ENCODE measurements at places on chromosomes 3 and 15.

GRCh38 chr3:188531210-188531609 lies 377.3 kb downstream of the LPP start:
- no peak for ATAC-seq

GRCh38 chr15:80619680-80620079 lies 75.4 kb upstream of the ABHD17C start:
- no peak for ATAC-seq

DNA sequence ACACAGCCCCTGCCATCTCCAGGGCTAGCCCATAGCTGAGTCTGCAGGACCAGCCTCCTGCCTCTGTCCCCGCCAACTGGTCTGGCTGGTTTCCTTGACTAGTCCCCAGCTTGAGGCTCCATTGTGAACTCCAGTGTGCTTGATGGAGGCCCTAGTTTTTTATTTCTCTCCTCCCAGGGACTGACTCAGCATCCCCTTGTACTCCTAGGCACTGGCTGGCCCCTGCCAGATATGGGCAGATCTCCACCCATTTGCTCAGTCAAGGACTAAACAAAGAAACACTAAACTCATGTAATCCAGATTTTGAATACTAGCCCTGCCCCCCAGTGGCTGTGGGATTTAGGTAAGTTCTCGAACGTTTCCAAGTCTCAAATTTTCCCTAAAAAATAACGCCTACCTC lies 415.4 kb upstream of the RORA start:
- peak; percentile 72 for ATAC-seq

DNA sequence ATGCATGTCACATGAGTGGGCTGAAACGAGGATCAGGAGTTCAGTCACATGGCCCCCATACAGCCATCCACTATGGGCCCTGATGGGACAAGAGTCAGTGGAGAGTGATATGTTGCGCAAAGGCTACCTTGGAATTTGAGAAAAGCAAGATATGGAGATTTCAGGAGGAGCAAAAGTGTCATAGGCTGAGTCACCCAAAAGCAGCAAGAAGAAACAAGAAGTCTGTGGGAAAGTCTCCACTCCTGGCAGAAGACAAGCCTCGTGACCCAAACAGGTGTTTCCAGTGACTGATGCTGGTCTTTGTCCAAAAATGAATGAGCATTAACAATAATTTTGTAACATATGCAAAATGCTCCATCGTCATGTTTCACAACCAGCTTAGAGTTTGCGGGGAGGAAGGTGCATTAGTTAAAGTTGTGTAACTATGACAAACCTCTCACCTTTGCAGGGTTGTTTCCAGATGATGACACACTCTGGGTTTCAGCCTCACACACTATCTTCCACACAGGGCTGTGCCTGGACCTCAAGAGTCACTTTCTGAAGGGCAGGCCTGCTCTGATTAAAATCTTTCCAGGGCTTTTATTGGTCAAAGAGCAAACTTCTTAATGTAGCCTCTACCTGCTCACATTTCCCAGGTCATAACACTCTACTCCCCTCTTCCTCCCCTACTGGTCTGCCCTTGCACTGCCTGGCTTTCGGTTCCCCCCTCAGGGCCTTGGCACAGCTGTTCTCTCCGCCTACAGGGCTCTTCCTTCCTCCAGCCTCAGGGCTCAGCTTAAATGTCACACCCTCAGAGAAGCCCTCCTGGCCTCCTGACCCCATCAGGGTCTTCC lies 3.9 kb upstream of the DNASE1L3 start:
- peak; percentile 90 for ATAC-seq

- ATAC-seq, result peak; percentile 34
Measured at GRCh38 chr3:182364323-182364722, 429.0 kb upstream of the ATP11B start.

DNA sequence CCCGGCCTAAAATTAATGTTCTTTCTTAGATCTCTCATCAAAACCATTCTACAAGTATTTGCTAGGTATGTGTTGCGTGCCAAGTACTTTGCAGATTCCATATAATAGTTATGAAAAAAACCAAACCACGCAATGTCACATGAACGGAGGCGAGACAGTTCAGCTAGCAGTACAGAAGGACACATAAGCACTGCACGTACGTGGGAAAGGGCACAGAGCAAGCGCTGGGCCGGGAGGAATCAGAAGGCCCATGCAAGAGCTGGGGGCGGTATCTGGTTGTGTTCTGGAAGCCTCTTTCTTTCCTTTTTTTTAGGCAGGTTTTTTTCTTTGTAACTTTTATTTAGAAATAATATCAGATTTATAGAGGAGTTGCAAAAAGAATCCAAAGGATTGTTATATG lies 11.3 kb downstream of the PDIA5 start:
- no peak for ATAC-seq

GRCh38 chr15:71651750-71652186 lies 158.6 kb upstream of the NR2E3 start:
- ATAC-seq, result peak; percentile 12

- no peak for ATAC-seq
Measured at GRCh38 chr15:56617628-56618027, 115.7 kb downstream of the ZNF280D start.

DNA sequence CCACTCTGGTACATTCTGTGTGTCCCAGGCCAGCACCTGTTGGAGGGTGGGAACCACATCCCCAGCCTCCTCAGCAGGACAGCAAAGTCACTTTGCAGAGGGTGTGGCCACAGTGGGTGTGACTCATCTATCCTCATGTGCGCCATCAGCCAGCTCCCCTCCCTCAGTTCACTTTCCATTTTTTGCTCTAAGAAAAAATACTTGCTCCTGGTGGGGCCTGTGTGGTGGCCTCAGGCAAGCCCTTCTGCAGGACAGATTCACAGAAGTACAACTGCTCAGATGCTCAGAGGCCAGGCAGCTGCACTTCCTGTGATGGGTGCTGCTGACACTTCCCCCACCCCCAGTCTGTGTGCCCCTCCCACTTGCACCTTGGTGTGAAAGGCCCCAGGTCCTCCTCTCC lies 78.3 kb upstream of the ALDH1L1 start:
- no peak for ATAC-seq

DNA sequence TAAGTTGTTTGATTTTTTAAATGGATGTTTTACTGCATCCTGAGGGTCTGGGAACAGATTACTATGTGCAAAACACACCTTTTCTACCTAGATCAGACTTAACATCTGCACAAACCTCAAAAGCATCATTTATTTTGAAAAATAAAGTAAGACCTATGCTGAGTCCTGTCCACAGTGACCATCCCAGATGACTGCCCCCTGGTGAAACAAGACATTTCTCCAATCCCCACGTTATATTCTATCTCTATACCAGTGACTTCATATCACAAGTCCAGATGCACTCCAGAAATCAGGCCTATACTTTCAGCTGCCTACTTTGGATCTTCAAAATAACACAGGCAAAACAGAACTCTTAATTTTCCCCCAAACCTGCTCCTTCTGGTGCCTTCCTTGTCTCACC lies 143.2 kb downstream of the P2RY1 start:
- ATAC-seq, result no peak

DNA sequence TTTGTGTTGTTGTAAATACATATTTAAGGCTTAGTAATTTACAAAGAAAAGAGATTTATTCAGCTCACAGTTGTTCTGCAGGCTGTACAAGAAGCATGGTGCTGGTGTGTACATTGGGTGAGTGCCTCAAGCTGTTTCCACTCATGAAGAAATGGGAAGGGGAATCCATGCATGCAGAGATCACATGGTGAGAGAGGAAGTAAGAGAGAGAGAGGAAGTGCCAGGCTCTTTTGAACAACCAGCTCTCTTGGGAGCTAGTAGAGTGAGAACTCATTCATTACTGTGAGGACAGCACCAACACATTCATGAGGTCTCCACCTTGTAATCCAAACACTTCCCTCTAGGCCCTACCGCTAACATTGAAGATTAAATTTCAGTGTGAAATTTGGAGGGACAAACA lies 909.2 kb downstream of the NSUN3 start:
- ATAC-seq, result no peak

GRCh38 chr3:81592101-81592500 lies 169.3 kb downstream of the GBE1 start:
- ATAC-seq, result peak; percentile 53

GRCh38 chr3:71010726-71011455 lies 572.6 kb downstream of the FOXP1 start:
- no peak for ATAC-seq

DNA sequence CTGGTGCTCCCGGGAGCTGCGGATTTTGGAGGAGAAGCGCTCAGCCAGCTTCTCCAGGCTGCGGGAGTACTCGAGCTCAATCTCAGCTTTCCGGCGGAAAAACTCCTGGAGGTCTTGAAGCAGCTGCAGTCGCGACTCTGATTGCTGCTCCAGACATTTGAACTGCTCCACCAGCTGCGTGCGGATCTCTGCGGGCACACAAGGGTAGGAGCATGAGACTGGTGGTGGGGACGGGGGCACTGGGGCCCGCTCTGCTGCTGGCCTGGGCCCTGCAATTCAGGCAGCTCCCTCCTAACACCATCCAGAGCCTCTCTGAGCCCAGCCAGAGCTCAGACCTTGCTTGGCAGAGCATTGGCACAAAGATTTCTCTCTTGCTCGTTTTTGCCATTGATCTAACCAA lies 124.7 kb downstream of the SRGAP3 start:
- no peak for ATAC-seq

- ATAC-seq, result peak; percentile 59
Measured at GRCh38 chr3:159763011-159763601, 225.5 kb upstream of the IL12A start.

DNA sequence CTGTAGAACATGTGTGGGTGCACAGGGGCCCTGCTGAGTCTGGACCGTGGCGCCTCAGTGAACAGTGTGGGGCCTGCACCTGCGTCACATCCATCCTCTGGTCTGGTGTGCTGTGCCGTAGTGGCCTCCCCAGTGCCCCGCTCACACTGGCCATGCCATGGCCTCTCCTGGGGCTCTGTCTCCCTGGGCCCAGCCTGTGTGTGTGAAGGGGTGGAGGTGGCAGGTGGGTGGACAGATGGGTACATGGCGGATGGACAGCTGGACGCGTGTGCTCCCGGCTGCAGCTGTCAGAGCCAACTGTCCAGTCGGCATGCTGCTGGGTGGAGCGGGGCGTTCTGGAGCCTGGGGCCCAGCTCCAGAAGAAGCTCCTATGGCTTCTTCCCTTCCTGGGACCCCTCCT lies 17.8 kb downstream of the PLXNA1 start:
- no peak for ATAC-seq

- no peak for ATAC-seq
Measured at GRCh38 chr15:71599418-71600151, 210.8 kb upstream of the NR2E3 start.

- peak; percentile 97 for ATAC-seq
Measured at GRCh38 chr3:105997800-105998526, 129.2 kb upstream of the CBLB start.

GRCh38 chr3:193894121-193894863 lies 241.7 kb upstream of the HES1 start:
- ATAC-seq, result peak; percentile 99

DNA sequence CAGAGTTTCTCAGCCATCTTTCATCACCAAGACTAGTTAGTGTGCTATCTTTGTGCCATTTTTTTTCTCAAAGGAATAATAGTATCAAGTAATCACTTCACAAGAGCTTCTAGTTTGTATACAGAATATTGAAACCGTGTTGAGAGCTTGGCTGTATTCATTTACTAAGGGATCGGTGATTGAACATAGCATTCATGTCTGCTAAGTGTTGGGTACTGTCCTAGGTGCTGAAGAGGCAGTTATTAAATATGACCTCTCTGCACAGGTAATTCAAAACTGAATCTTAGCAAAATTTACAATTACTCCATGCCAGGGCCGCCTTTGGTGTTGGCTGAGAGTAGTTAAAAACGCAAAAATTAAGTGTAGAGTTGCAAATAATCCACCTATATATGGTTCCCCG lies 355.3 kb upstream of the RORA start:
- ATAC-seq, result no peak

DNA sequence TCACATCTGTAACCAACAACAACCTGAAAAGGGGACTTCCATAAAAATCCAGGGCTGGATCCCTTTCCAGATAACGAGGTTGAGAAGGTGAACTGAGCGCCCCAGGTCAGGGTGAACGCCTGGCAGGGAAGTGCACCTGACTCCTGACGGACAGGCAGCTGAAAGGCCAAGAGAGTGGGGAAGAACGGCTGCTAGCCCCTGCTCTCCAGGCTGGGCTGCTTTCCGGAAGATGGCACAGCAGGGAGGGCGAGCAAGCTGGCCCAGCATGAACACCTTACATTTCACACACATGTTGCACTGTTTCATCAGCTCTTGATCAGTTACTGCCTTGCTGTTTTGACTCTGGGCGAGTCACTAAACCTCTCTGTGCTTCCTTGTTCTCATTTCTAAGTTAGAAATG lies 127.2 kb upstream of the IQSEC1 start:
- no peak for ATAC-seq

- ATAC-seq, result no peak
Measured at GRCh38 chr3:129435367-129435766, 4.4 kb downstream of the MBD4 start.

DNA sequence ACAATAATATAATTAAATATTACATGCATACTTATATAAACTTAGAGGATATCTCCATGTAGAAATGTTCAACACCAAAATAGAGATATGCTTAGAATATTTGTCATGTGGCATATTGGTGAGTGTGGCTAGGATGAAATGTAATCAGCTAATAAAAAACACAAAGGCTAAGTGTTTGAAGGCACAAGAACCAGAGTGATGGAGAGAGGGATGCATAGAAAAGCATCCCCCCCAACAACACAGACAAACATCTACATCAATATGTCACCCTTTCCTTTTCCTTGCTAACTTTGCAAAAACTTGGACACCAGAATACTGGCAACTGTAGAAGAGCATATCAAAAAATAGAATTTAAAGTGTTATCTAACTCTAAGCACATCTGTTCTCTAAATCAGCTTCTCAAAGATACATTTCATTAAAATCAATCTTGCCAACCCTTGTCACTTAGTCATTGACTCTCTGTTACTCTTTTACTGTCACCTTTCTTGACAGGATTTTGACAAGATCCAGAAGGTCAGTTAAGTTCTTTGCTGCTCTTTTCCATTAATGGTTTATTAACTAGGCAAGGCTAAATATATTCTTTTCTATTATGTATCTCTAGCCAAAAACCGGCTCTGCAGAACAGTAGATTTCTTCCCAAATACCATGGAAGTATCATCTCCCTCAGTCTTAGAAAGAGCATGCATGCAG lies 695.9 kb downstream of the OTOL1 start:
- ATAC-seq, result no peak

DNA sequence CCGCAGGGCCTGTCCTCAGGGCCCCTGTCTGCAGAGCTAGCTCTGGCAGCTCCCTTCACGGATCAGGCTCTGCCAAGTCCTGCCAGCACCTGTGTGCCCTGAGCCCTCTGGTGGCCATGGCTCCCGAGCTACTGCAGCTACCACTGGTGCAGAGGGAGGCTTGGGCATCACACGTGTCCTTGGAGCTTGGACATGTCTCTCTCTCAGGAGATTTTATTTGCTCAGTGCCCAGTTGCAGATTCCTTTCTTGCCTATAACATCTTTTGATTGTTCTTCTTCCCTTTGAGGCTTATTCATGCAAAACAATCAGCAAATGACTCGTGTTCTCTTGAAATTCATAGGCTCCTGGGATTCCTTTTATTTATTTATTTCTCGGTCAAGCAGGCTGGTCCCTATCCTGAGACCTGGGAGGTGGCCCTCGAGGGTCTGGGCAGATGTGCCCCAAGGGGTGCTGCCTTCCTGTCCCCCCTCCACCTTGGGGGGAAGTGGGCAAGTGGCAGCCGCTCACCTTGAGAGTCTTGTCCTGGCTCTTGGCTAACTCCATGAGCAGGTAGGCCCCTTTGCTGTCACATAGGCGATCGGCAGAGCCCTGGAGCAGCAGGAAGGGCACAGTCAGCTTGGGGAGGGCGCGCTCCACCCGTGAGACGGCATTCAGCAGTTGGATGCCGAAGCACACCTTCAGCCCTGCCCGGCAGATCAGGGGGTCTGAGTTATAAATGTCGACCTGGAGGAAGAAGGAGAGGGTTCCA lies 21.9 kb downstream of the ABTB1 start:
- peak; percentile 33 for ATAC-seq

GRCh38 chr15:53837263-53837662 lies 77.8 kb upstream of the WDR72 start:
- ATAC-seq, result no peak

Data from esophagus mucosa (tissue), 1 donor.